ENCODE measurements at places on chromosomes 13 and 19.
A peak's percentile ranks its signal among the peaks of the same experiment; 100 is the strongest.

- no peak for DNase-seq
Measured at GRCh38 chr19:54928299-54928698, 19.0 kb downstream of the NLRP7 start.

DNA sequence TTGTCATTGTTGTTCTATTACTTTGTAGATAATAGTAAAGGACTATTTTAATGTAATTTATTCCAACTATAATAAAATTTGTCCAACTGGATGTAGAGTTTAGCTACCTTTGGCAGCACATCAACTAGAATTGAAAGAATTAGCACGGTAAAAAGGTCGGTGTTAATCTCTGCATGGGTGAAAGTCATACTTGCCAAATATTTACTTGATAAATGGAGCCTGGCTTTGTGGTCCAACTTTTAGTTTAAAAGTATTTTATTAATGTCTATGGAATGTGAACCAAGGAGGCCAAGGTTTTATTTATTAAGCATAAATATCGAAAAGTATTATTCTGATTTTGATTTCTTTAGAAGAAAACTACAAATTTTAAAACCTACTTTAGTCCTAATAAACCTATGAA is 1389.0 kb downstream of the PCDH9 start:
- DNase-seq = no peak

- DNase-seq = peak; percentile 65
Measured at GRCh38 chr19:10105509-10106099, 558 bp upstream of the PPAN start.

DNA sequence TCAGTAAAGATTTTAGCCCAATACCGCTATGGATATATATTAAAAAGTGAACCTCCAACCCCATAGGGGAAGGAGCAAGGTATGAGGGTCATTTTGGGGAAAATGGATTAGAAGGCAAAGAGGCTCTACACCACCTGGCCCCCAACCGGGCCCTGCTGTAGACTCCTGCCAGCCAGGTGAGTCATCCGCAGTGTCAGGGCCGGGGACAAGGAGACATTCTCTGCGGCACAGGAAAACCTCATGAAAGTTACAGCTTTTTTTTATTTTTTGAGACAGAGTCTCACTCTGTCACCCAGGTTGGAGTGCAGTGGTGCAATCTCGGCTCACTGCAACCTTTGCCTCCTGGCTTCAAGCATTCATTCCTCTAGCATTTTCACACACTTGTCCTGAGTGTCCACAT is 32.0 kb downstream of the ZFR2 start:
- no peak for DNase-seq

- DNase-seq = no peak
Measured at GRCh38 chr19:3599776-3600187, 6.9 kb downstream of the TBXA2R start.

DNA sequence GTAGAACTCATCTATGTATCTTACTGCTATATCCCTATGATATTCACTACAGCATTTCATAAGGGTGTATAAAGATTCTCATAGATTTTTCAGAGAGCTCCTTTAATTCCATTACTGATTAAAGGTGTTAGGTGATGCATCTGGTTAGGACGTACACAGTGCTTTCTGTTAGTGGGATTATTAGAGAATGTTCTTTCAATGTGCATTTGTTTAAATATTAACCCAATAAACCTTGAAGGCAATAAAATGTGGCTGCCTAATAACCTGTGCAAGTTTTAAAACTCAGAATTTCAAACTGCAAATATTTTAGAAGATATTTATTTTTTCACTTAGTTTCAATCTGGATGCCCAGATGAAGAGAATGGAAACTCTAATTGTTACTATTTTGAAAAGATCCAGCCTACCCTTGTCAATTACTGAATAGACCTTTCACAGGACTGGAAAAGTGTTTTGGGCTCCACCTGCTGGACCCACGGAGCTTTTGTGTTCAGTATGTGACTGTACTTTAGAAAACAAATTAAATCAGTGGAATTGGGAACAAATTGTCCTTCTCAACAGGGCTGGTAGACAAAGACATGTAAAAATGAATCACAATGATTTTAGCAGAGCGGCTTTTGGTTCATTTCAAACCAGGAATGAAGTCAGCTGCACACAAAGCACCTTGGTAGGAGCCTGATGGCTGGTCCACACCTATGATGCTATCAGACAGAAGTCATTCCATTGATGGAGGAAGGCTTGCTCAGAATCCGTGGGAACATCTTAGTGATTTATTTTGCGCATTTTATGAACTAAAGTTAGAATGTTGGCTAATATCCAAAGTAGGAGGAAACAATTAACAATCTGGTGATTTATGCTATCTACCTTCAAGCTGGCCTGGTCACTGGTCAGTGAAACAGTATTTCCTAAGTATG is 89.4 kb upstream of the RAP2A start:
- peak; percentile 8 for DNase-seq

DNA sequence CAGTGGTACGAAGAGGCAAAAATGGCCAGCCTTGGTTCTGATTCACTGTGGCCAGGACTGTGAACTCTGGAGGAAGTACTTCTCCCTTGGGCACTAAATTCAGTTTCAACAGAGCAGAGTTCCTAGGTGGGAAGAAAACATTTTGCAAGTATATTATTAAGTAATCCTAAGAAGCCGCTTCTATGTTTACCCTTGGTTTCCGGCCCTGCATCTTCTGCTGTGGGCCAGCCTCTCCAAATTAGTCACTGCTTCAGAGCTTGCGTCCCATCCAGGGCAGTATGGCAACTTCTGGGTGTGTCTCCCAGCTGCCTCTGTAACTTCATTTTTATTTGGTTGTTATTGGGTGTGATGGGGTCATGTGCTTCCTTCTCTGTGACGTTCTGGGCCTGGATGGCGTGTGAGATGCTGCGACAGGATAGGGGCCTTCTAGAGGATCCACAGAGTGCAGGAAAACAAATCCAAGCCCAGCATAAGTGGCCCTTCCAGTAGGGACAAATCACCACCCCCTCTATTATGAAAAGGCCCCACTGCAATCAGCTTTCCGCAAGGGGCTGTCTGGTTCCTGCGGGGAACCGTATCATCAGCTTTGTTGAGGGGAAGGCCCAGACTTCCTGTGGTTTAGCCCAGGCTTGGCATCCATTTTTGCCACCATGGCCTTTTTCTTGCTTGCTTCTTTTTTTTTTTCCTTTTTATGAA is 55.1 kb upstream of the C1QTNF9 start:
- no peak for DNase-seq

GRCh38 chr13:29849071-29849631 is 1.3 kb downstream of the UBL3 start:
- no peak for DNase-seq

- no peak for DNase-seq
Measured at GRCh38 chr13:21364916-21365315, 94.2 kb downstream of the ZDHHC20 start.

DNA sequence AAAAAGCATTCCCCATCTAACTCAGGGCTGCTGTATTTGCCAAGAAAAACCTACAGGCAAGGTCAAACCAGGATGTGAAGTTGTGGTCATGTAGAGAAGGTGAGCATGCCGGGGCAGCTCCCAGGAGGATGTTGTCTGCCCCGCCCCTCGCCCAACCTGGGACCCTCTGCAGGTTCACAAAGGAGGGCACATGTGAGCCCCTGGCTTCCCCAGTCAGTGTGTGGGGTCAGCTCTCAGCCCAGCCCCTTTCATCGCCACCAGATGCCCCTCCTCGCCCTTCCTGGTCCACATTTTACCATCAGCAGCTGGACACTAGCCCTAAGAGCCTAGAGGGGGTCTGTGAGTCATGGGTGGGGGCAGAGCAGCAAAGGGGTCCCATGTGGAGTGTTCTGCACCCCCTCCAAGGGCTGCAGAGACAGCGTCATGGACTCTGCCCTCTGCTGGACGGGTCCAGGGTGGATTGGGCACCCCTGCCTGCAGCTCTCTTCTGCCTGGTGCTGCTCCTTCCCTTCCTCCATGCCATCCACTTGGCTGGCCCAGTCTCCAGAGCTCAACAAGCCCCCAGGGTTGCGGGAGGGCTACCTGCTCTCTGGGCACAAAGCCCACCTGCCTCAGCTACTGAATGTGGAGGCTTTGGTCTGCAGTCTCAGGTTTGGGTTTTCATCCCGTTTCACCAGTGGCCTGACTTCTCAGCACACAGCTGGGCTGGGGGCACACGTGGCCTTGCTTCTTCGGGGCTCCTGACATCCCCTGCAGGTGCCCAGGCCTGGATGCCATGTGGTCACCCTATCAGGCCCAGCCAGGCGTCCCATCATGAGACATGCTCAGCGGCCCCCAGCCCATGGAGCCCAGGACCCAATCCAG is 3.7 kb downstream of the PLEKHF1 start:
- DNase-seq = no peak

DNA sequence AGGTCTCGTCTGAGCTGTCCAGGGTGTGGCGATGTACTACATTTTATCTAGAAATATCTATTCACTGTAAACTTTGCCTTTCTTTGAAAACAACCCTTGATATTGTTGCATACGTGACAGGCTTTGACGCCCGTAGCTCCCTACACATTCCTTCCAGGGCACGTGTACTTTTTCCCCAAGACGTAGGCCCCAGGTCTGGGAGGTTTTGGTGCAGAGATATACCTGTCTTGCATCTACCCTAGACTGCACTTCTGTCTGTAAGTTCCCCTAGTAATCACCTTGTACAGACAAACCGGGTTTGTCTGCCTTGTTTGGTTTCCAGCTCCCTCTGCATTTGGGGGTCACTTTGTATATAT is 69.2 kb downstream of the ERICH6B start:
- no peak for DNase-seq

- no peak for DNase-seq
Measured at GRCh38 chr13:45820106-45820838, 31.3 kb downstream of the SIAH3 start.

GRCh38 chr19:55640577-55641425 is at the start of gene ZNF580:
ZNF580 (plus strand) TSS chr19:55641002; CDS start chr19:55642509, 1,507 bp downstream.
- DNase-seq = no peak

DNA sequence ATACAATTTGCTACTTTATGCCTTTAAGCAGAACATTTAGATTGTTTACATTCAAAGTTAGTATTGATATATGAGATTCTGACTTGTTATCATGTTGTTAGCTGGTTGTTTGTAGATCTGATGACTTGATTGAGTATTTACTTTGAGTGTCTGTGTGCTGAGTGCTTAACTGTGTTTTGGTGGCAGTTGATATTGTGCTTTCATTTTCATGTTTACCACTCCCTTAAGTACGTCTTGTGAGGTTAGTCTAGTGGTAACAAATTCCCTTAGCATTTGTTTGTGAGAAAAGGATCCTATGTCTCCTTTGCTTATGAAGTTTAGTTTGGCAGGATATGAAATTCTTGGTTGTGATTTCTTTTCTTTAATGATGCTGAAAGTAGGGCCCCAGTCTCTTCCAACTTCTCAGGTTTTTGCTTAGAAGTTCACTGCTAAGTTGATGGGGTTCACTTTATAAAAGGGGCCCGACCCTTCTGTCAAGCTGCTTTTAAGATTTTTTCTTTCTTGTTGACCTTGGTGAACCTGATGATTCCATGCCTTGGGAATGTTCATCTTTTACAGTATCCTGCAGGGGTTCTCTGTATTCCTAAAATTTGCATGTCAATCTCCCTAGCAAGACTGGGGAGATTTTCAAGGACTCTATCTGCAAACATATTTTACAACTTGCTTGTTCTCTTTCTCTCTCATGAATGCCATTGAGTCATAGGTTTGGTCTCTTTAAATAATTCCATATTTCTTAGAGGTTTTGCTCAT is 1095.4 kb upstream of the PCDH20 start:
- DNase-seq = no peak

DNA sequence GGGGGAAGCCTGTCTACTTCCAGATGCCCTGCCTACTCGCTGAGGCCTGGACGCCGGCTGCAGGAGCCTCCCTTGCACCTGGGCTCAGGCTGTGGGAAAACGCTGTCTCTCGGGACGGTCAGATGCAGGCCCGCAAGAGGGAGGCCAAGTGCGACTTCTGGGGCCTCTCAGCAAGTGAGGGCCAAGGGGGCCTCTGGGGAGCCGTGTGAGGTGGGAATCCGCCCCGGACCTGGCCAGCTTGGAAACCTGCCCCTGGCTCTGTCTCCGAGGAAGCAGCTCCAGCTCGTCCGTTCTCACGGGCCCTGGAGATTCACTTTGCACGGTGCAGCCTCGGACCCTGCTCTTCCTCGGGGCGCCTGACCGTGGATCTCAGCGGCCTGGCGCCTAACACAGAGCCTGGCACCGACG is 11.4 kb upstream of the CRTC1 start:
- DNase-seq = no peak

- no peak for DNase-seq
Measured at GRCh38 chr13:90562443-90562842, 785.0 kb upstream of the MIR17HG start.

DNA sequence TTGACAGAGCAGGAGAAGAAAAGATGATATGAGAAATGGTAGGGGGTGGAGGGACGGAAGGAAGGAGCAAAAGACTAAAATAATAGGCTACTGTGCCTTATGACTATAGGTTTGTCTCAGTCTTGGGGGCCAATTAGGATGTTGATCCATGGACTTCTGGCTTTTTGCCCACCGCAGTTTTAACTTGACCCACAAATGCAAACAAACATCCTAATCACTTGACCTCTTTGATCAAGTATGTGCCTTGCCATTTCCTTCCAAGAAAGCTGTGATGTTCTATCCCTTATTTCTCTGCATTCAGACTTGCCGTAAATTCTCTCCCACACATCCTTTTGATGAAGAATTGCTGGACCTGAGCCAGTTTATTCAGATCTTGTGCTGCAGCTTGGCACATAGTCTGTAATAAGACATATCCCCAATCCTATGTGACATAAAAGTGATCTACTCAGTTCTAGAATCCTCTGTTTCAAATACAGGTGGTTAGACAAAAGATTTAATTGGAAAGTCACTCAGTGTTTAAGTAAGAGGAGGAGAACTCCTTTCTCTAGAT is 62.8 kb downstream of the TPT1 start:
- no peak for DNase-seq

- DNase-seq = no peak
Measured at GRCh38 chr13:47896546-47896945, 104.5 kb downstream of the SUCLA2 start.

DNA sequence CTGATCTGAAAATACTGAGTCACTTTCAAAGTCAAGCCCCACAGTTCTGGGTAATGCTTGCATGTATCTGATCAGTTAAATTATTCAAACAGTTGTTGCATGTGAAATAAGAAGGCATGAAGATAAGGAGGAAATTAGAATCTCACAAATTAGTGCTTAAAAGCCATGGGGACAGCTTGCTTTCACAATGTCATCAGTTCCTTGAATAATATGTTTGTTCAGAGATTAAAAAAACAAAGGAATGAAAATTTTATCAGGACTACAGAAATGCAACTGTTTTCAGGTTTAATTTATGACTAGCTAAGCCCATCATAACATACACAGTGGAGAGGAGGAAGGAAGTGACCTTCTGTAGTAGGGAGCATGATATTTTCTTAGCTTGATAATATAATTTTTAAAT is 150.1 kb downstream of the OXGR1 start:
- no peak for DNase-seq

DNA sequence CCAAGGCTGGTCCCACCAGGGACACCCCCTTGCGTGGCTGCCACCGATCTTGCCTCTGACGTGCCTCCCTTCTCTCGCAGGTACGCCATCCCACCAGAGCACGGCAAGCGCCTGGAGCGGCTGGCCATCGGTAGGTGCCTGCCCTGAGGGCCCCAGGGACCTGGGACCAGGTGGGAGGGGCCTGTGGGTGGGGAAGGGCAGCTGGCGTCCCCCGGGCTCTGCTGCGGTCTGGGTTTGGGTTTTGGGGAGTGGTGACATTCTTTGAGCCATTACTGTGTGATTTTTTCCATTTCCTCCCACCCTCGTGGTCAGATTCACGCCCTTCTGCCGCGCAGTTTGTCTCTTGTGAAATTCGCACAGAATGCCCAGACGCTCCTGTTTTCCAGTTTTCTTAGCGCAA is 102.0 kb downstream of the KDM4B start:
- no peak for DNase-seq
